ENCODE measurements at places on chromosomes 2 and 18.
A peak's percentile ranks its signal among the peaks of the same experiment; 100 is the strongest.

- no peak for DNase-seq
These were observed 34.3 kb downstream of the TWIST2 start for GRCh38 chr2:238882082-238882755.

DNA sequence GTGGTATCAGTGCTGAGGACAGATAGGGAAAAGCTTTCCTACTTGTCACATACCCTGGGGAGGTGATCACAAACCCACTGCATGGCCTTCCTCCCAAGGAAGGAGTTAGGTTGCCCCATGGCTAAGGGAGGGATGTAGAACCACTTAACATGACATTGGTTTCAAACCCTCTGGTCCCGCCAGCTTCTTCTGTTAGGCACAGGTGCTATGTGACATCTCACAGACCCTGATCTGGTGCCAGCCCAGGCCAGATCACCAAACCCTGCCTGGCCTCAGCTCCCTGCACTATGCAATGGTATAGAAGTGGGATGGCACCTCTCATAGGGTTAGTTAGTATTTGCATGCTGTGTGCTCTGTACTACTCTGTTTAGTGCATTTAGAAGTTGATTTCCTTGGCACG, 58.0 kb downstream of the TCF7L1 start:
- no peak for DNase-seq

DNA sequence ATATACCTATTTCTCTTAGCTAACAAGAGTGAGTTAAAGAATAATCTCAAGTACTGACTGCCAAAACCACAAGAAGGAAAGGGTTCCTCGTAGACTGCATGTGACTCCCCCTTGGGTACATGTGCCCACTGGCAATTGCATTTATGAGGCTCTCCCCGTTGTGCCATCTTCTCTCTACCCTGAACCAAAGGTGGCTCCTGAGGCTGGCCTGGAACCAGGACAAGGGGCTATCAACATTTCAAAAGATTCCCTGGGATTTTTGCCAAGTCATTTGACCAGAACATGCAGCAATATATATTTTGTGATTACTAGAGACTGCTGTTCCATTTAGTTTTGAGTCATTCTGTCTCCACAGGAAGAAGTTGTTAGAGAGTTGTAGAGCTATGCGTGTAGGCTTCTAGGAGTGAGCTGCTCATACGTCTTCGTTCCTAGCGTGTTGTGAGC, 45.8 kb downstream of the LAMA3 start:
- no peak for DNase-seq

DNA sequence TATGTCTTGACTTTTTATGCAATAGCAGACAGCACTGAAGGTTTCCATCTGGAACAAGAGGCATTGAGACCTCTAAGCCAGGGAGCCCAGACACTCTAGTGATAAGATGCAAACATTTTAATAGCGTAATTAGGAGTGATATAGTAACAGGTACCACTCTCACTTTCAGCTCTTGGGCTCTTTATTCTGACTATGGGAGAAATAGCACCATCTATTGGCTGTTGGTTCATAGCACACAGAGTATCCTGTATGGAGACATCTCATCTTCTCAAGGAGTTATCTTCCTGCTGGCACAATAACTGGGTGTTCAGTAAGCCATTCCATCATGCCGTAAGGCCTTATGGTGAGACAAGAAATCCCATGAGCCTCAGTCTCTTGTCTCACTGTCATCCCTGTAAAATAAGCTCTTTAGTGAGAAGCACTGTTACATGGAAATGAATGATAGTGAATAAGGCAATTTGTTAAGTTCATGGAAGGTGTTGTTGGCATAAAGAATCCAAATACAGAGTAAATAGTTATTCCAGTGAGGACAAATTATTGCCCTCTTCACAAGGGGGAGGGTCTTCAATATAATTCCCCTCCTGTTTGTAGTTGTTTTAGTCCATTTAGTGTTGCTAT, 48.3 kb downstream of the THUMPD2 start:
- peak; percentile 40 for DNase-seq

DNA sequence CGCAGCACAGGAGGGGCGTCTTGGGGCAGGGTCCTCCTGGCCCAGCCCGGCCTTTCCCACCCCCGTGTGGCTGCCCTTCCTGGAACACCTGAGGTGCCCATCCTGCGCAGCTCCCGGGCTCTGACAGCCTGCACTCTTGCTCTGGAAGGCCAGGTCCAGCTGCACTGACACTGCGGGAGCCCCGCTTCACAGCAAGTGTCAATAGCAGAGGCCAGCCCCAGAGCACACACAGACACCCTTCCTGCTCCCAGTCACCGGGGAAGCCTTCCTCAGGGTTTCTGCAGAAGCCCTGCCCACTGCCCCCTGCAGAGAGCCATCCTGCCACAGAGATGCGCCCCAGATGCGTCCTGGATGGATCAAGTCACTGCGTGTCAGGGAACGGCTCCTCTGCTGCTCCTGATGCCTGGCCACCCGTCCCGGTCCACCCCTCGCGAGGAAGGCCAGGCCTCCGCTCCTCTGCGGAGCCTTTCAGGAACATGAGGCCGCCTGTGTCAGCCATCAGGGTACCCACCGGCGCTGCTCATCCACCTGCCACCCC, 519.2 kb upstream of the MYT1L start:
- DNase-seq: no peak

- no peak for DNase-seq
These were observed 39.5 kb upstream of the ASNSD1 start for GRCh38 chr2:189621781-189622180.

DNA sequence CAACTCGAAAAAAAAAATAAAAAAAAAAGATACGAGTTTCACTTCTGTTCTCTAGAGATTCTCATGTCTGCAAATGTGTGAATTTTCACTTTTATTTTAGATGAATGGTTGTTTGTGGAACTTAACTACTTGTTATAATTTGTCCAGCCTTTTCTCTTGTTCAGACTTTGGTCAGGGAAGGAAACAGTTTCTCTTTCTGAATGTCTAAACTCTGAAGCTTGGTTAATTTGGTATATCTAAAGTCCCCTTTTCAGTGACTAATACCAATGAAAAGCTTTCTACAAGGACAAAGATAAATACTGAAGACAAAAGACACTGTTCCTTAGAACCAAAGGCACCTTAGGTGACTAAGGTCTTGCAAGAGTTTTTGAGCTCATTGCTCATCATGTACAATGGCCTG, 144.4 kb upstream of the PIEZO2 start:
- no peak for DNase-seq

All from HFFc6 (cell line).